ENCODE measurements at places on chromosomes 1 and 21.

DNA sequence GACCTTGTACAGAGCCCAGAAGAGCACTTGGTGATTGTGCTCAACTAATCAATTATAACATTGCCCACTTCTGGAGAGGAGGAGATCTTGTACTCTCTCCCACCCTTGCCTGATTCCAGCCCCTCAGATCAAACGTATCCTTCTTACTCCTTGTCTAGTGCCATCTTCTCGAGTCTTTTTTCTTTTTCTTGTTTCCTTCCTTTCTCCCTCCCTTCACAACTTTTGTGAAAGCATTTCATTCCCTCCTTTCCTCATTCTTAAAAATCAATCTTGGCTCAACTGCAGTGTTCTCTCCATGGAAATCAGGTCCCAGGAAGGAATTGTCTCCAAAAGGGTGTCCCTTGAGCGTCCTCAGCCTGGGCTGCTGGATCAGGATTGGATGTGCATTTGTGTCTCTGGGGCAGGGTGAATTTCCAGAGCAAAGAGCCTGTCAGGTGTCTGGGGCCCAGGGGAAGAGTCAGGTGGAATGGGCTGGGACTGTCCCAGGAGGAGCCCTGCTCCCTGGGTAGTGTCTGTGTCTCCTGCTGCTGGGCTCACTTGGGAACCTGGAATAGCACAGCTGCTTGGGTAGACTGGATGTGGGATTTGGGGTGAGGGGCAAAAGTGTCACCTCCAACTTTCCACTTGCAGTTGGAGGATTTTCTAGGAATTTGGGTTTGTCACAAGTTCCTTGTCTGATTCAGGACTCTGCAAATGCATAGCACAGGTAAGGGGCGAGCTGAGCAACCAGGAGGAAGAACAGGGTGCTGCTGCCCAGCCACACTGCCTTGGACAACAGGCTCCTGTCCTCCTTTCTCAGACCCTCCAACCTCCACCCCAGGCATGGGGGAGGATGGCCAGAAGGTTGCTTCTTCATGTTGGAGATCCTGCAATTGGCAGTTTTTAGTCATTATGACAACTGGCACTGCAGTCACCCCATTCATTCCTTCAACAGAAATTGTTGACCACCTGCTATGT, 3.3 kb downstream of the SOX13 start:
- no peak for DNase-seq

DNA sequence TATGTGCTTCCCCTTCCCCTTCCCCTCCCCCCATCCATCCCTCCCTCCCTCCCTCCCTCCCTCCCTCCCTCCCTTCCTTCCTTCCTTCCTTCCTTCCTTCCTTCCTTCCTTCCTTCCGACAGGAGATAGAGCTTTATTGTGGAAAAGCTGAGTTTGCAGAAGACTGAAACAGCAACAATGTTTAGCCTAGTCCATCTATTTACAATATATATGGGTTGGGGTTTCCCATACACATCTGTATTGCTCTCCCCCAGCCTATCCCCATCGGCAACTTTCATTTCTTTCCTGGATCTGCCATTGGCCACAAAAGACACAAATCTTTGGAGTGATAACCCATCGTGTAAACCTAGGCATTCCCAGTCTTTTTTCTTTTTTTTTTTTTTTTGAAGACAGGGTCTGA, 222.3 kb downstream of the USH2A start:
- DNase-seq, result no peak

GRCh38 chr1:229987953-229988352, 79.1 kb upstream of the GALNT2 start:
- no peak for DNase-seq

GRCh38 chr1:229370601-229371021, 27.8 kb upstream of the CCSAP start:
- DNase-seq, result no peak

DNA sequence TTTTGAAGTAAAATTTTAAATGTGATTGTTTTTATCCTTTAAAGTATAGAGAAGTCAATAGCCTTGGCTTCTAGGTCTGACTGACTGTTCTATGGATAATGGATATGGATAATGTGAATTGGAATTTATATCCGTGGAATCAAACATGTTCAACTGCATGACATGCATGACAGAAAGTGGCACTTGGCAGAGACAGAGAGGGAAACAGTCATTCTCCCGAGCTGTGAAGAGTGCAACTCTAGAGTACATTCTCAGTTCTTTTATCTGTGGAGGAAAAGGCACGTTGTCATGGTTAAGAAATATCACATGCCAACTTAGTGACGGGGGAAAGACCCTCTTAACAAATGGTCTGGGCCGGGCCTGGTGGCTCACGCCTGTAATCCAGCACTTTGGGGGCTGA, 67.0 kb downstream of the KIF26B start:
- DNase-seq, result no peak

DNA sequence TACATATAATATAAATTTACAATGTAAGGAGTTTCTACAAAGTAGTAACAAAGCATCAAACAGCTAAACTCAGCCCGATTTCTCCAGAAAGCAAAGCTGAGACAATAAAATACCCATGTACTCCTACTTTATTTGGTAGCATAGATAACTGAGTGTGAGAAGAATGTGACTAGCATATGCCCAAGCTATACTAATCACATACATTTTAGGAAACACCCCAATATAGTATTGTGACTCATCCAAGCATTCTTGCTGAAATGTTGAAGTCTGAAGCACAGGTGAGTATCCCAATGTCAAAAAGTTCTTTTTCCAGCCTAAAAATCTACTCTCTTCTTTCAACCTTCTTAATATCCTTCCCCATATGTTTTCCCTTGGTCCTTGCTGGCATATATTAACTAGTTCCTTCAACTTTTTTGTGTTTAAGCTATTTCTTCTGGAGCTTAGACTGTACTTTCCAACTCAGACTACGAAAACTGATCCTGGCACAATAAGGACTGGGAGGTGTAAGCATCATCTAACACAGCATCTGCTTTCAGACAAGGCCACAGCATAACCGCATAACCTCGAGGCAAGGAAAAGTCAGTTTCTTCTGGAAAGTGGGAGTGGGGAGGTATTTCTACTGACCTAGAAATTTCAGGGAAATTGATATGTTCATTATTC, 163.0 kb upstream of the RNPC3 start:
- no peak for DNase-seq

- DNase-seq, result peak; percentile 2
These were observed 8.0 kb upstream of the SELE start for GRCh38 chr1:169741666-169742394.

GRCh38 chr1:198273748-198274295, 117.0 kb downstream of the NEK7 start:
- DNase-seq, result no peak

GRCh38 chr1:8706995-8707396, 110.4 kb downstream of the RERE start:
- peak; percentile 30 for DNase-seq

DNA sequence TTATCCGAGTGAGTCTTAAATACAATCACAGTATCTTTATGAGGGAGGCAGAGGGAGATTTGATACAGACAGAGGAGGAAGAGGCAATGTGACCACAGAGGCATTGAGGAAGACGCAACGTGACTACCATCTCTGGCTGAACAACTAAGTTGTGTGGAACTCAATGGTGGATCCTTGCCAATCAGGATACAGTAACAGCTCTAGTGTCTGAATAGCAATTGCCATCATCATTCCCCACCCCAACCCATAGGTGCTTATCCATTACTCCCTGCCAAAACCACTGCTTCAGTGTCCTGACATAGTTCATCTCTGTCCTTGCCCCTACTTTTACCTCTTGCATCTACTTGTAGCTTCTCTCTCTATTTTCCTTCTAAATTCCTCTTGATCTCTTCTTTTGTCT, 20.5 kb upstream of the RHBDL2 start:
- DNase-seq, result no peak

- no peak for DNase-seq
These were observed 7.6 kb downstream of the GNB1 start for GRCh38 chr1:1883092-1883873.

GRCh38 chr1:62234688-62235087, 40.0 kb downstream of the L1TD1 start:
- DNase-seq, result no peak

- no peak for DNase-seq
These were observed 436.3 kb upstream of the RUNX1 start for GRCh38 chr21:35485364-35485763.

DNA sequence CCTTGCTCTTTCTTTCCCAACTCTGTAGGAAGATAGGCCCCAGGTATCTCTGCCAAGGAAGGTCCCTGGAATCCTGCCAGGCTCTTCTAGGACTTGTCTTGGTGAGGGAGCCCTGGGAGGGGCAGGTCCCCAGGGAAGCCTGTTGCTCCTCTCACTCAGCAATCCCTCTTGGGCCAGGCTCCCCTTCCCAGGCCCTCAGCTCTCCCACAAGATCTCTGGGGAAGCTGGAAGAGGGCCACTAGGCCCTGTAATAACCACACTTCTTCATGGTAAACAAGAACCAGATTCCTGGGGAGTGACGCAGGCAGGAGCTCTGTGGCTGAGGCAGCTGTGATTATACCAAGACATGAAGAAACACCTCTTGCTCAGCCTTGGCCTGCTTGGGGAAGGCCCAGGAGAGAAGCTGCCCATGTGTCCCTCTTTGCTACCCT, 9.9 kb upstream of the MAPKAPK2 start:
- DNase-seq, result peak; percentile 87

DNA sequence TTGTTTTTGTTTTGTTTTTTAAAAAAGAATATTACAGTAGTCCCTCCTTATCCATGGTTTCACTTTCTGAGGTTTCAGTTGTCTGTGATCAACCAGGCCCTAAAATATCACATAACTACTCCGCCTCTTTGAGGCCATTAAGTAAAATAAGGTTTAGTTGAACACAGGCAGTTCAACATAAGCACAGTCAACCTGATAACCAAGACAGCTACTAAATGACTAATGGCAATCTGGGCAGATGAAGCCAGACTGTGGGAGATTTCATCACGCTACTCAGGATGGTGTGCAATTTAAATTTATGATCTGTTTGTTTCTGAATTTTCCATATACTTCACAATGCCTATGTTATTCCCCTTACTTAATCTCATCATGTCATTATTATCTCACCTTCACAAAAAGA, 30.1 kb downstream of the LDLRAD1 start:
- no peak for DNase-seq

GRCh38 chr1:36825226-36825625, 209.1 kb downstream of the GRIK3 start:
- DNase-seq, result no peak

DNA sequence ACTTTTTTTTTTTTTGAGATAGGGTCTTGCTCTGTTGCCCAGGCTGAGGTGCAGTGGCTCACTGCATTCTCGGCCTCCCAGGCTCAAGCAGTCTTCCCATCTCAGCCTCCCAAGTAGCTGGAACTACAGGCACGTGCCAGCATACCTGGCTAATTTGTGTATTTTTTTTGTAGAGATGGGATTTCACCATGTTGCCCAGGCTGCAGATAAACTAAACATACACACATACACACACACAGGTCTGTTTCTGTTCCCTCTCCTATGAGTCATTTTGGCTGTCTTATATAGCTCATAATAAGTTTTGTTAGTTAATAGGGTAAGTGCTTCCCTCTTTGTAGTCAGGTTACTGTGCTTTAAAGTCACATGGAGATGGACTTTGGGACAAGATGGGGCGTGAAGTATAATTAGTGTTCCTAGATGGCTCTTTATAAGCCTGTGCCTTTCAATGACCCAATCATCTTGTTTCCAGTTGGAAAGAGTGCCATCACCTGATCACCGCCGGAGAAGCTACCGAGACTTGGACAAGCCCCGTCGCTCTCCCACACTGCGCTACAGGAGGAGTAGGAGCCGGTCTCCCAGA, 9.1 kb downstream of the PRPF38A start:
- DNase-seq, result no peak
